ENCODE measurements at places on chromosomes 3 and 15.
A peak's percentile ranks its signal among the peaks of the same experiment; 100 is the strongest.

- DNase-seq: no peak
These were observed 94.7 kb downstream of the SSR3 start for GRCh38 chr3:156460206-156460611.

GRCh38 chr15:51536965-51537574 is 85.5 kb downstream of the DMXL2 start:
- DNase-seq: no peak

DNA sequence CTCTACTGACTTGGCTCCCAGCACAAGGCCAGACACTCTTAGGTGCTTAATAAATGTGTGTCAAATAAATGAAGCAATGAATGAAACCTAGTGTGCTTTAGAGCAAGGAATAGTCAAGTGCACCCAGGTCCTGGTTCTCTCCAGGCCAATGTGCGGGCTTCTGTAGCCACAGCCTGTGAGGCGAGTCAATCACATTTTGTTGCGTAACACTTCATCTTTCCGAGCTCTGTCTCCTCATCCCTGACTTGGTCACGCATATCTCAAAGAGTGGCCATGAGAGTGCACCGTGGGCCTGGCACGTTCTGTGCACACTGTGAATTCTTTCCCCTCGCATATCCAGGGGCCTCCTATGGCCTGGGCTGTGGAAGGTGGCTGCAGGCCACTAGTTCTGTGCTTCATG is 11.4 kb upstream of the SH3GL3 start:
- no peak for DNase-seq

- DNase-seq: no peak
These were observed 10.4 kb downstream of the TMEM41A start for GRCh38 chr3:185488465-185488864.

DNA sequence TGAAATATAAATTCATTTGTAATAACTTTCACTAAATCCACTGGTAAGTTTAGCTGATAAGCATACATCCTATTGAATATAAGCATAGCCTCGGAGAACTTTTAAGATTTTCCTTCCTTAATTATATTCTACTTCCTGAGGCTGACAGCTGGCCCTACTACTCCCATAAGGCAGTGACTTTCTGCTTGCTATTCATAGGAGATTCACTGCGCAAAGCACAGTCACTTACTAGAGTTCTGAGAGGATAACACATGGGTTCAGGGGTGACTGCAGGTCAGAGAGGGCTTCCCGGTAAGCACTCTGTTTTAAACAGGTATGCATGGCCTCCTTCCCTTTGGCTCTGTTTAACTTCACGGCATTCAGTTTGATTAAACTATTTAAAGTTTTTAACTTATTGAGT is 75.8 kb downstream of the FAIM start:
- no peak for DNase-seq

DNA sequence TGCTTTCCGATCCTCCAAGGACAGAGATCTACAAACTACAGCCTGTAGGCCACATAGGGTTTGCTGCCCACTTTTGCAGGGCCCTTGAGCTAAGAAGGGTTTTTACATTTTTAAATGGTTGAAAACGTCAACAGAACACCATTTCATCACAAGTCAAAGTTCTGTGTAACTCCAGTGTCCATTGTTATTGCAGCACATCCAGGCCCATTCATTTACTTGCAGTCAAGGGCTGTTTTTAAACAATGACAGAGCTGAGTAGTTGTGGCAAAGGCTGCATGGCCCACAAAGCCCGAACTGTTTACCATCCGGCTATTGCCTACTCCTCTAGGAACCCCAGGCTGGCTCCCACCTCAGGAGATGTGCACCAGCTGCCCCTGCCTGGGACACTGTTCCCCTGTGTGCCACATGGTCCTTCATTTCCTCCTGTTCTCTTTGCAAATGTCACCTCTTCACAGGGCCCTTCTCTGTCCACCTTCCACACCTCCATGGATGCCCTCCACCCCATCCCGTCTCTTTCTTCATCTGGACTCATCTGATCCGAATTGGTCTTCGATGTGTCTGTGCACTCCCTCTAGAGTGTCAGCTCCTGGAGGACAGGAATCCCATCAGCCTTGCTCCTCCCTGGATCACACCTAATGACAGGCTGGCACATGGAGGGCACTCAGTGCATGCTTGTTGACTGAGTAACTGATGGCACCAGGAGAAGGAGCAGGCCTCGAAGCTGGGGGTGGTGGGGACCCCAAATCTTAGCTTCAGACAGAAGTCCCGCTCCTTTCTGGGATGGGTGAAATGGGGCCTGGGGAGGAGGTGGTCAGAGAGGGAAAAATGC is 69.5 kb upstream of the IQSEC1 start:
- DNase-seq: peak; percentile 39

- DNase-seq: peak; percentile 29
These were observed 3.9 kb downstream of the NEIL1 start for GRCh38 chr15:75350601-75351361.

DNA sequence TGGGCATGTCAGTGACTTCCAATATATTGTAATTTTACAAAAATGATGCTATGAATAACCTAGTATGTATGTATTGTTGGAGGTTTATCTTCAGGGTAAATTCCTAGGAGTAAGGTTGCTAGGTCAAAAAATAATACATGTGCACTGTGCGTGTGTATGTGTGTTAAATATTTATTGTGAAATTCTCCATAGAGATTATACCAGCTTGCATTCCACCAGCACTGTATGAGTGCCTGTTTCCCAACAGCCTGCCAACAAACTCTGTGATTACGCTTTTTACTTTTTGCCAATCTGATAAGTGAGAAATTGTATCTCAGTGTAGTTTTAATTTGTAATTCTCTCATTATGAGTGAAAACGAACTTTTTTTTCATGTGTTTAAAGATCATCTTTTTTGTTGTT is 12.6 kb upstream of the IGF2BP2 start:
- DNase-seq: no peak

DNA sequence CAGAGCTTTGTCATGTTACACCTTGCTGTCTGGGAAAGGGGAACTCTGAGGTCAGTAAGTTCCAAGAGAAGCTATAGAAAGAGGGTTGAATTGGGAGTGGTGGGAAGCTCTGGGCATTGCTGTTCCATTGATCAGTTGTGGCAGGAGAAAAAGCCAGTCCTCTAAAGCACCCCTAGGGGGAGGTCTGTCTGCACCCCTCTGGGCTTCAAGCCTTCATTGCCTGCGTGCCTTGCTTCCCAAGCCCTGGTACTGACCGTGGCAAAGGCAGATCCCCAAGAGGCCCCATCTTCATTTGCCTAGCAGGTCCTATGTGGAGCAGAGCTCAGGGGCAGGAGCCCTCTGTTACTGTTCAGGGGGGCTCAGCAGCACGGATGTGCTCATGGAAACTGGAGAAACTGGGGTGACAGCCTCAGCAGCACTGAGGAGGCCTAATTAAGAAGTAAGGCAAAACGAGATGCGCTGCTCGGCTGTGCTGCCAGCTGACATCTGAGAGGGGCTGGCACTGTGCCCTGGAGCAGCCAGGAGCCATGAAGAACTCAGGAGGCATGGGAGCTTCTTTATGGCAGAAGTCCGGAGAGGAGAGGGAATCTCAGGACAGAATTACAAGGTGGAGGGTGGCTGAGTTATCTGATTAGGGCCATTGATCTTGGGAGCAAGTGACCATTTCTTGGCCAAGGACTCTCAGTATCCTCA is 270.9 kb downstream of the RPLP1 start:
- DNase-seq: no peak

DNA sequence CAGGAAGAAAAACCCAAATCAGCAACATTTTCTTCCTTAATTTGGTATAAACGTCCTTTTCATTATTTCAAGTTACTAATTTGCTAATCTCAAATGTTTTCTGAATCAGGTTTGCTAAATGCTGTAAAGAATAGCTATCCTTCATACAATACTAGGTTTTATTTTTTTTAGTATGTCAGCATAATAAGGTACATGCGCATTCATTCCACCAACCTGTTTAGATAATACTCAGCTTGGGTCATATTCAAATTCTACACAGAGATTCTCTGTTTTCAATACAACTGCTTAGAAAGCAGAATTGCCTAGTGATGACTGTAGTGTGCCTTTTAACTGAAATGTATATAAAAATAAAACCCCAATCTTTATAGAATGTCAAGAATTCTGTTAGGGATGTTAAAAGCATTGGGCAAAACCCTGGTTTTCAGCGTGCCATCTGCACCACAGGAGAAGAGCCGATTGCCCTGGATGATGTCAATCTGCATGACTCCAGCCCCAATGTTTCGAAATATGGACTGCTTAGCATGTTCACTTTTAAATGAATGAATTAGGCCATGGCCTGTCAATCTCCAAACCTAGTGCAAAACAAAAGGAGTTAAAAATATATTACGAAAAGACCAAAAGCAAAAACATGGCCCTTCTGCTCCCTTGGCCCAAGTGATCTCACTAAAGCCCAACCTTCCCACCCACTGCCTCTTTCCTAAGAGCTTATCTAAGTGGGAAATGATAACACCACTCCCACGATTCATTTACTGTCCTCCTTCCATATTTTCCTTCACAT is 107.4 kb downstream of the GLDN start:
- no peak for DNase-seq

DNA sequence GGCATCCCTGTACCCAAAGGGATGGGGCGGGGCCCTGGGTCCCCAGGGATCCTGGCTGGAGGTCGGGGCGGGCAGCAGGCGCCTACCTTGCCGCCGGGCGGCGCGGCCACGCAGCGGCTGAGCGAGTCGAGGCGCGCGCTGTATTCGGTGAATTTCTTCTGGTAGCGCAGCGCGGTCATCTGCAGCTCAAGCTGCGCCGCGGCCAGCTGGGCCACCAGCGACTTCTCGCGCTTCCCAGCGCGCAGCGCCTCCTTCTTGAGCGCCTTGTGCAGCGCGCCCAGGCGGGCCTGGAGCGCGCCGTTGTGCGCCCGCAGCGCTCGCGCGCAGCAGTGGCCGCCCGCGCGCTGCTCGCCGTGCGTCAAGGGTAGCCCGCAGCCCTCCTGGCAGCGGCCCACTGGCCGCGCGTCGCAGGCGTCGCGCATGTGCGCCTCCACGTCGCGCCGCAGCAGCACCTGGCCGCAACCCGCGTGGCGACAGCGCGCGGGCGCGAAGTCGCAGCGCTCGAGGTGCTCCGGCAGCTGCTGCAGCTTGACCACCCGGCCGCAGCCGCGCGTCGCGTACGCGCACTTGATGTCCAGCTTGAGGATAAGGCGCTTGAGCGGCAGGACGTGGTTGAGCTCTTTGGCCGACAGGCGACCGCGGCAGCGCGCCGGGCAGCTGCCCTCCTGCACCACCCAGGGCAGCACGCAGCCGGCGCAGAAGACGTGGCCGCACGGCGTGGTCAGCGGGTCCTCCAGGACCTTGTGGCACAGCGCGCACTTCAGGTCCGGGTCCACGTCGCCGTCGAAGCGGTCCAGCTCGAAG is 522 bp downstream of the PDZRN3 start:
- peak; percentile 52 for DNase-seq

DNA sequence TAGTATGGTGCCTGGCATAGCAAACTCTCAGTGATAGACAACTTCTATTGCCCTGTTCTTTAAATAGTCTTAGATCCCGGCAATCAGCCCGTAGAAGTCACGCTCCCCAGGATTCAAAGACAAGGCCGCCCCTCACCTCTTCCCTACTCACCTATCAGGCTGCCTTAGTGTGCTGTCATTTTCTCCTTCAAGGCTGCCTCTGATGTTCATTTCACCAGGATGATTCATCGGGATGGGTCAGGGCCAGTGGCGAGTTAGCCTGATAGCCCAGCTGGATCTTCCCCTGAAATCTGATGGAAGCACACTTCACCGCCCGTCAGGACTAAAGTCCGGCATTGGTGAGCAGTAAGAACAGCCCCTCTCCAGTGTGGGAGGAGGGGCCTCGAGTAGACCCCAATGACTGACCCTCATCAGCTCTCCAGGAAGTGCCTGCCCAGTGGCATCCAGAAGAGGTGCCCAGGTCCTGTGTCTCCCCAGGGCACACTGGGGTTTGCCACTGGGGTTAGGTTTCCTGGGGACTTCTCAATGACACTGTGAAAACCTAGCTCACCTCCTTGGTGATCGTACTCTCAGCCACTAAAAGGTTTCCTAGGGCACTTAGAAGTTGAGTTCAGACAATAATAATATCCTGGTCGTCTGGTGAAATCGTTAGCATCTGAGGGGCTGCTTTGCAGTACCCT is 37.5 kb downstream of the TPM1 start:
- no peak for DNase-seq

DNA sequence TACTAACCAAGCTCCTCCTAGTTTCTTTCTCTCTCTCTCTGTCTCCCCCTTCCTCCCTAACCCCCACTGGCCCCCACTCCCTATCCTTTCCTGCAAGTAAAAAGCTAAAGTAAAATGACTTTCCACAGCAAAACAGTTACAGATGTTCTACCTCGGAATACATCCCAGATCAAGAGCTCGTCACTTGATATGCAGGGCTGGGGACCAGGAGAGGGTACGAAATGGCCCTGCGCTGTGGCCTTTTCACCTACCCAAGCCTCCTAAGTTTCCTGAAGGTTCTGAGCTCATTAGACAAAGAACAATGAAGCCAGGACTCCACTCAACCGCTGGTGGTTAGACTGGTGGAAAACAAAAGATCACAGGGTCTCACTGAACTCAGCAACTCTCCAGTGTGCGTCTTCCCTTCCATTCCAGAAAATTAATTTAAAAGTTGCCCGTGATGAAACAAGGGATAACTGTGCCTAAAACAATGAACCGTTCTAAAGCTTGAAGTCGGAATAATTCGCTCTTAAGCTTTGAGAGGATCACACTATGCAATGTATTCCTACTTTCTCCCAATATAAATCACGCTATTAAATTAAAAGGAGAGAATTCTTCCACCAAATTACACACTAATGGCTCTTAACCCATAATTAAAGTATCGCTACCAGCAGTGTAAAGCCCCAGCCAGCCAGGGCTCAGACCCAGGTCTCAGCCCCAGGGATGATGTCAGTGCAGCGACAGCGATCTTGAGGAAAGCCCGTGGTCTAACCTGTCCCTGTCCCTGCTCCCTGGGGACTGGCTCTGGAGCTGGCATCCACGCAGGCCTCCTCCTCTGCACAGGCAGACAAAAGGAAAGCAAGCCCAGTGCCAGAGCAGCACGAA is 5.0 kb downstream of the VGLL4 start:
- DNase-seq: no peak

DNA sequence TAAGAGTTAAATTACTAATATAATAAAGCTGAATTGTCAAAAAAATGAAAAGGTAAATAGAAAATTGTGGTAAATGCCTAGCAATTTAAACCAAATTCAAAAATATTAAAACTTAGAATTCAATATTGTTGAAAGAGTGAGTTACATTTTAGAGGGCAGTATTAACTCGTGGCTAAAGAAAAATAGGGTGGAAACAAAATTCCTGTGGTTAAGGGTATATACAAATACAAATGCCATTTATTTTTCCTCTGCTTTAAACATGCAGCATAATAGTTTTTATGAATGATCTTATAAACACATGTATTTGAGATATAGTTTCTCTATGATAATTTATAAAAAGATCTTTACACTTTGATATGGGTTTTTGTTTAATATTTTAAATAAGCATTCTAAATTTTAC is 79.0 kb downstream of the NEDD4 start:
- DNase-seq: no peak

- no peak for DNase-seq
These were observed 165.3 kb downstream of the PLCL2 start for GRCh38 chr3:17050071-17050470.

GRCh38 chr15:76866008-76866407 is 39.1 kb downstream of the SCAPER start:
- DNase-seq: no peak

DNA sequence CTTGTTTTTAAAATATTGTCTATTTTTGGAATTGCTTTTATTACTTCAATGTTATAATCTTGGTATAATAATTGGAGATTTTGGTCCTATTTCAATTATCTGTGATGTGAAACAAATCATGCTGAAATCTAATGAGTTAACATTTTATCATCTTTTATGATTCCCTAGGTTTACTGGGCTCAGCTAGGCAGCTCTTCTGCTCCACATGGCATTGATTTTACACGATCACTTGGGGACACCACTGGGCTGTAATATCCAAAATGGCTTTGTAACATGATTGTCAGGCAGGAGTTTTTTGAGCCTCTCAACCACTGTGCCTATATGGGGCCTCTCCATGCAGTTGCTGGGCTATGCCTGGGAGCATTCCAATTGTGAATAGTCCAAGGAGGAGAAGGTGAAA is 163.3 kb downstream of the PYDC2 start:
- DNase-seq: no peak

Data from posterior cingulate gyrus (tissue), 11 donors.